ENCODE measurements at places on chromosomes 4 and X. TPM values are rescaled to one million over a fixed set of nuclear protein-coding genes. Genes with fewer than 3 reads are reported as not detected.

The CD40LG gene
- total RNA-seq = not detected

GRCh38 chr4:100299046-100299840 is 109.0 kb upstream of the DDIT4L start:
- peak; percentile 55 for DNase-seq

DNA sequence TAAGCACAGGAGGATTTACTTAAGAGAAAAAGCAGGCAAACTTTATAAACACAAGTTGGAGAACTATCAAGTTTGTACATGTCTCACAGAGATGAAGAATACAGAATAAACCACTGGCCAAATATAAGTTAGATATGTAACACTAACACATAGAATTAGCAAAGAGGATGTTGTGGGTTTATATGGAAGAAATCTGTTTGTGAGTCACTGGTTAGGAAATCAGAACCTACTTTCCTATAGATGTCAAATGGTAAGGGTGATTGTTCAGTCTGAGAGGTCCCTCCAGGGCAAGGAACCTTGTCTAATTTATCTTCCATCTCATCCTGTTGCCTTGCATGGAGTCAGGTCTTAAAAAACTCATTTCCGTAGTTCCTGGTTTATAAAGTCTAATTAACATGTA is 14.8 kb upstream of the ART3 start:
- no peak for DNase-seq

DNA sequence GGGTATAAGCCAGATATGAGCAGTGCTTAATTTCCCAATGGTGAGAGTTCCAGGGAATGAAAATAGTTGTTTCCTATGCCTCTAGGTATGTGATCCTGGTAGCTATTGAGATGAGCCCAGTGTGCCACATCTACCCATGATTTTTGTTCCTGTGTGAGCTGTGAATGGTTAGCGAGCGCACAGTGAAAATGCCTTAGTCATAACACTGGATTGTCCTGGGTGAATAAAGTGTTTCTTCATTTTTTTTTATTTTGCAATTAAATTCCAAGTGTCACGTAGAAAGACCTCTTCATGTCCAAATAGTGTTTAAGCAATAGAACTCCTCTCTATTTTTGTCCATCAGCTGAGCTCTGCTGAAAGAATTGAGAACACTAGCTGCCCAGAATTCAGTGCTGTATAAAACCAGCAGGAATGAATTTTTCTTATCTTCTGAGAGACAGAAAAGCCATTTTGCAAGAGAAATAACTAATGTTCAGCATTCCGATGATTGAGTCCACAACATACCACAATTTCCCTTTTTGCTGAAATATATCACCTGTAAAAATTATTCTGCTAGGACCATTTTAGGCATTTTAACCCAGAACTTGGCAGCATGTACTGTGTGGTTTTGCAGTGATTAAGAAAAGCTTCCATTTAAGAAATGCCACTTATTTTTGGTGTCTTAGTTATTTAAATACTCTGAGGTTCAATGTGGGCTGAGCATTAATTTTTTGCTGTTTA is 5.6 kb downstream of the MAOA start:
- DNase-seq = no peak

GRCh38 chr4:169315530-169316343 is 45.0 kb upstream of the SH3RF1 start:
- DNase-seq = no peak

DNA sequence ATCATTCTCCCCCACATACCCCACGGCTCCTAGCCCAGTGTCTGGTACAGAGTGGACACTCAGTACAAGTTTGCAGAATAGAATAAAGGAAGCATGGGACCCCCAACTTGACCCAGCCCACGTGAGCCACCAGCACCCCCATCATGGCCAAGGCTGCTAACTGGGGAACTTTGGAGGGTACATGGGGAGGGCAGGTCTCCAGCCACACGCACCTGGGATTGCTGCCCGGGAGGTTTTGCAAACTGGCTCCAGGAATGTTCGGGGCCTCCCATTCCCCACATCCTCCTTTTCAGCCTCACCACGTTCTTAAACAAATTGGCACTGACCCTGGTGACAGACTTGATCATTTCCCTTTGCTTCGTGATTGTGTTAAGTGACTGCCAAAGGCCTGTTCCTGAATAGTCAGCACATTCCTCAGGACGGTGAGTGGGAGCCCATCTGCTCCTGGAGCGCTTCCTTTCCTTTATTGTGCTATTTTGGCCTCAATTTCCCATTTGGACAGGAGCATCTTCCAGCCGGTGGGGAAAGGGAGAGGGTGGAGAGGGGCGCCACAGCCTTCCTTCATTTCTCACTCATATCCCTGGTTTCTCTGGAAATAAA is 18.7 kb upstream of the XPNPEP2 start:
- no peak for DNase-seq

- DNase-seq = no peak
Measured at GRCh38 chr4:9889306-9889705, 107.9 kb downstream of the DRD5 start.

Data from neural progenitor cell (in vitro differentiated cells).